ENCODE measurements at places on chromosomes 4 and X.

DNA sequence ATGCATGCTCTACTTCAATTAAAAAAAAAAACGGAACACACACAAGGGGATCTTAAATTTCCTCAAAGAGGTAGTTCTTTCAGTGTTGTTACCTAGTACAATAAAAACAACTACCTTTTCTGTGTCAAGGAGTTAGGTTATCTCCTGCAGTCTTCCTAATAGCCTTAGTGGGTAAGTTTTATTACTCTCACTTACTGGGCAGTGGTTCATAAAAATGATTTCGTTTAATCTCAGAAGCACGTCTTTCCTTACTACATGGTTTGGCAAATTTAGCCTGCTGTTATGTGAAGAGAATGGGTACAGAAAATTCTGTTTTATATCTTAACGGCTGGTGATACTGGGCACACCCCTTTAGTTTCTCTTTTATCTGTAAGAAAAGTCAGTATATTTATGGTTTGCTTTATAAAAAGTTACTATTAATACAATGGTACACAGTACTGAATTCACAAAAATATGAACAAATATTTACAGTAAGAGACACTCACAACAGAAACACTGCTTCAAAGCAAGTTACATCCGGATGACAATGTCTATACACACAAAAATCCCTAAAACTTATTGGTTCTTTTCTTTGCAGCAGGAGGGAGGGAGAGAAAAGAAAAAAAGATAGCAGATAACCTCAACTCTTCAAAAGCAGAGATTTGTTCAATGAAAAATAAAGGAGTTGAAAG, 8.8 kb downstream of the ADH5 start:
- no peak for DNase-seq

GRCh38 chr4:647481-647880, 22.1 kb downstream of the PDE6B start:
- DNase-seq: no peak

- no peak for DNase-seq
Measured at GRCh38 chrX:49082271-49082871, 2.7 kb upstream of the WDR45 start.

- no peak for DNase-seq
Measured at GRCh38 chr4:151238477-151238876, 38.5 kb upstream of the PRSS48 start.

DNA sequence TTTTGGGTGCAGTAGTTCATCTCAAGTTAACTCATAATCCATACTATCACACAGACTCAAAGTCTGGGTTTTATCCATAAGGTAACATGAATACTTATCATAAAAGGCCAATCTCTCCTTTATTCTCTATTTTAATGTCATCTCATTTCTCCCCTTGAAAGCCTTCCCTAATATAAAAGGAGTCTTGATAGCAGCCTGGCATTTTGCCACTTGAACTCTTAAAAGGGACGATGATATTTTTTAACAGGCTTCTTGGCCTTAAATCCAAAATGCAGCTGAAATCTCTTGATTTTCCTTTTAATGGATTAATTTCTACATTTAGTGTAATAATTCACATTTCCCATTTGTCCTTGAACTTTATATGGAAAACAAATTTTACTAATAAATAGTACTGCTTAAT, 8.4 kb upstream of the JCHAIN start:
- DNase-seq: no peak
